ENCODE measurements at places on chromosomes 4 and X. TPM values are rescaled to one million over a fixed set of nuclear protein-coding genes. Genes with fewer than 3 reads are reported as not detected.

DNA sequence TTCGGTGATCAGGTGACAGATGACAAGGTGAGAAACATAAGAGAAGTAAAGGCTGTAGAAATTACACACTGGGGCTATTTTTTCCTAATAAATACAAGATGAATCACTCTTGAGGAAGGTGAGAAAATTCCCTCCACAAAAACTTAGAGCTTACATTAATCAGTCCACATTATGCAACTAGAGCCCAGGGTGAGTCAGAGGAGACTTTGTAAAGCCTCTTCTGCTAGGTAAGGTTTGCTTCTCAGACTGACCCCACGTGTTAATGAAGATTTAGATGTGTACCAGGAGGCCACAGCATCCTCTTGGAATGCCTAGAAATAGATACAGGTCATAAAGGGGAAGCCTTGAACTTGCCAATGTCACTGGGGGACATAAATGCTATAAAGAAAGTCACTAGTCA lies 396.0 kb upstream of the SMIM31 start:
- H3K27me3 ChIP-seq = no peaks in the 10 kb centered on the region
- no peak for DNase-seq
- H3K4me3 ChIP-seq = no peak overlapping the region
- no peaks in the 10 kb centered on the region for H3K4me1 ChIP-seq

- DNase-seq = no peak
- no peaks in the 10 kb centered on the region for H3K36me3 ChIP-seq
- H3K27me3 ChIP-seq = no peaks in the 10 kb centered on the region
- no peak overlapping the region for H3K4me3 ChIP-seq
Measured at GRCh38 chrX:119775517-119776238, 15.8 kb downstream of the RPL39 start.

- no peak overlapping the region for H3K4me3 ChIP-seq
- H3K36me3 ChIP-seq = no peaks in the 10 kb centered on the region
- no peaks in the 10 kb centered on the region for H3K4me1 ChIP-seq
- H3K27ac ChIP-seq = no peak overlapping the region
- DNase-seq = peak; percentile 9
Measured at GRCh38 chrX:10828640-10829039, 208.3 kb upstream of the MID1 start.

- no peak for DNase-seq
- H3K27me3 ChIP-seq = no peaks in the 10 kb centered on the region
- H3K27ac ChIP-seq = peak overlapping the region; percentile 54
- no peaks in the 10 kb centered on the region for H3K4me1 ChIP-seq
- no peak overlapping the region for H3K4me3 ChIP-seq
- H3K36me3 ChIP-seq = no peaks in the 10 kb centered on the region
Measured at GRCh38 chr4:153438916-153439756, 27.0 kb upstream of the TMEM131L start.

GRCh38 chr4:3074846-3075651 lies 568 bp downstream of the HTT start:
- H3K27ac ChIP-seq = peak overlapping the region; percentile 98
- peak; percentile 64 for DNase-seq
- H3K27me3 ChIP-seq = no peaks in the 10 kb centered on the region
- H3K36me3 ChIP-seq = no peaks in the 10 kb centered on the region

GRCh38 chr4:187124331-187124730 lies 400.7 kb upstream of the FAT1 start:
- no peaks in the 10 kb centered on the region for H3K36me3 ChIP-seq
- H3K27ac ChIP-seq = no peak overlapping the region
- no peaks in the 10 kb centered on the region for H3K27me3 ChIP-seq
- no peaks in the 10 kb centered on the region for H3K4me1 ChIP-seq

- H3K27me3 ChIP-seq = no peaks in the 10 kb centered on the region
- no peaks in the 10 kb centered on the region for H3K36me3 ChIP-seq
- no peak for DNase-seq
- H3K27ac ChIP-seq = no peak overlapping the region
- H3K4me3 ChIP-seq = no peak overlapping the region
Measured at GRCh38 chr4:5822619-5823018, 70.3 kb downstream of the CRMP1 start.

The PLK4 gene
- 27.3 TPM for total RNA-seq

The SOD3 gene
- total RNA-seq = 49.1 TPM

The GC gene
- not detected for total RNA-seq

The IL9R gene
- not detected for total RNA-seq
